ENCODE measurements at places on chromosomes 1 and 21.
A peak's percentile ranks its signal among the peaks of the same experiment; 100 is the strongest.

DNA sequence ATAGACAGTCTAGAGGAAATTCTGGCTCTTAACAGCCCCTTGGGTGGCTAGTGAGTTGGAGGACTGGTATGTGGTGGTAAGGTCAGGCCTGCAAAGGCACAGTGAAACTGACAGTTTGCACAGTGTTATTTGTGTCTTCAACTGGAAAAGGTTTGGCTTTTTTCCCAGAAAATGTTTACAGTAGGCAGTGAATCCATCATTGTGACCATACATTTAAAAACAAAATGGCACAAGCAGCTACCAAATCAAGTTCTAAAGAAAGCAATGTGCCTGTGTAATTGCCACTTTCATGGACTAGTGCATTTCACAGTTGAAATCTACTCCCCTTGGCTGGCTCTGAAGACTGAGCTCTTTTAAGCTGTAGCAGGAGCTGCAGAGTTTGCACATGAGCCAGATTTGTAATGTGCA is 24.8 kb downstream of the ATPAF1 start:
- DNase-seq: no peak

DNA sequence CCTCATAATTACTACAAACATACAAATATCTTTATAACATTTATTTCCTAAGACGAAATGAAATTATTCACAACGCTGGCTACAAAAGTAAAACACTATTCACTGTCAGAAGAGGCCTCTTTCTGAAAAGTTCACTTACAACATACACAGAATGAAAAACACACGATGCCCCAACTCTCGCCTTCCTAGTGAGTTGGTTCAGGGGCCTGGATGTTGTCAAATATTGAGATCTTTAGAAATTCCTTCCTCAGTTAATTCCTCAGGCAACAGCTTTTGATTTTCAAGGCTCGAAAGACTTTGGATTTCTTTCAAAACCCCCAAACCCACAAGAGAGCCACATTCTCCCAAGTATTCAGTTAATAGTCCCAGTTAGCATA is 14.2 kb upstream of the KCNE1 start:
- no peak for DNase-seq

DNA sequence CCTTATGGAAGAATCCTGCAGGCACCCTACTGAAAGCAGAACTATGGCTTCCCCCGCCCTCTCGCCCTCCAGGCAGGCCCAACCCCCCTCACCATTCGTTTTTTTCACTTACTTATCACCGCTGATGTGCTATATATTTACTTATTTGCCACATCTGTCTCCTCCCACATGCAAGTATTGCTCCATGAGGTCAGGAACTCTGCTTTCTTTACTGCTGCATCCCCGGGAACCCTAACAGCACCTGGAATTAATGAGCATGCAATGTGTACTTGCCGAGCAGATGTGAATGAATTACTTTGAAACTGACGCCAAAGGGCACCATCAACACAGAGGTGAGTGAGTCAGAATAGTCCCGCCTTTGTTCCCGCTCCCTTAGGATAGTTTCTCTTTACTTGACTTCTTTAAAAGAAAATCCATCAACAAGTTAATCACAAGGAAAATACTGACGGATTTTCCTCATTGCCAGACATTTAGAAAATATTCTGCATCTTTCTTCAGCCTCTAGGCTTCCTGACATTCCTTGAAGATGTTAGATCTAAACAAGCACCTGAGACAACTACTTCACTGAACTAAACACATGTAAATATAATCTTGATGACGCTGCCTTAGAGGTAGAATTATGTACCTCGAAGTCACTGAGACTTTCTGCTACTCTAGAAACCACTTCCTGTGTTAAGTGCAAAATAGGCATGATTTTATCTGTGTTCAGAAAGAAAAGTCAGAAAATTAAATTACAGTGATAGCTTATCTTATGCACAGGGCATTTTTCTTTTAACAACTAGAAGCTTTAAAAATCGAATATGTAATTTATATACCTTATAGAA is 17.5 kb upstream of the RAB4A start:
- peak; percentile 62 for DNase-seq

DNA sequence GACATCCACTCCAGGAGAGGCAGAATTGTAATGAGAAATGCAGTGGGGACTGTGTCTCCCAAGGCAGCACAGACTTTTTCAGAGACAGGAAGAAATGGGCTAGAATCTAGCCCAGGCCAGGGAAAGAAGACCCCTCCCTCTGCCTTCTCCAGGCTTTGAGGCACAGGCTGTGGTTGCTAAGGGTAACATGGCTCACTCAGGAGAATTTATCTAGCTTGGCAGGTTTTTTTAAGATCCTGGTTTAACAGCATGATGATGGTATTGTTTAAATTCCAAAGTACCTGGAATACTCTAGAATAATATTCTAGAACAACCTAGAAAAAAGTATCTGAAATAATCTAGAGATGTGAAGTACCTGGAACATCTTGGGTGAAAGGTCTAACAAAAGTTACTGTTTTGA is 125.6 kb downstream of the URB2 start:
- DNase-seq: no peak

DNA sequence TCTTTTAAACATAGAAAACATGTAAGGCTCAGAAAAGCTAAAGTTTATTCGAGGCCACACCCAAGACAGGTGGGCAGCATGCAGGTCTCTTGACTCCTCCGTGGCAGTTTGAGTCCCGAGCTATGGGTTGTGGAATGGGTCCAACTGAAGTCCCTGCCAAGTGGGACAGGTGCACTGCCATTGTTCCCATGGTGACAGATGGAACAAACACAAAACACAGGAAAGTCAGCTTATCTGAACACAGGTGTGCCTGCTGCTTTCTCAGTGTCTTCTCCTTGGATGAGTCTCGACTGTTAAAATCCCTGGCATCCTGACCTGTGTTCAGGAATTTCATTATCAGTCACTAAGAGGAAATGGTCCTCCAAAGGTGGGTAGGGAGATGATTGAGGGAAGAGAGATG is 99.0 kb upstream of the RAB4A start:
- DNase-seq: no peak

DNA sequence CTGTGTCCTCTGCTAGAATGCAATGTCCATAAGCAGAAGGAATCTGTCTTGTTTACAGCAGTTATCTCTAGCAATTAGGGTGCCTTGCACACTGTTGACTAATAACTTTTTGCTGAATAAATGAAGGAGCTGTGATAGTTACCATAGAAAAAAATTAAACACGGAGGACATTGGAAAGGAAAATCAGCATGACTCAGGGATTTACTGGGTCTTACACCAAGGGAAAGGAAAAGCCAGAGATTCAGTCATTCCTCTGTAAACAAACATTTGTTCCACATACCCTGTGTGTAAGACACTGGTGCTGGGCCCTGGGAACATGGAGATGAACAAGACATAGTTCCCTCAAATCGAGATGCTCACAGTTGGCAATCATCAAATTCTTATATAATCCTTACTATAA is 183.3 kb downstream of the PTGER3 start:
- no peak for DNase-seq

DNA sequence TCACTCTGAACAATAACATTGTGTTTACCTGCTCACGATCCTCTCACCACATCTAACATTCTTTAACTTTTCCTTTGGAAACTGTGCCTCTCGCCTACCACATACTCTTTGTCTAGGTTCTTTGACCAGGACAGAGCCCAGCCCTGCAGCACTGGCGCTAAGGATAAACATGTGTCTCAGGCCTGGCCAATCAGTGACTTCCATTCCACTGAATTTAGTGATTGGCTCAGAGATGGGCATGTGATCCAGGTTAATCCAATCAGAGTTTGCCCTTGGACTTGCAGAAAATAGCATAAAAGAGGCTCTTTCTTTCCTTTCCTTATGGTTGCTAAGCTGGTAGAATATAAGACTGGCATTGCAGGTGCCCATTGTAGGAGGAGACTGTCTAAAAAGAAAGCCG is 605.7 kb downstream of the MATN1 start:
- no peak for DNase-seq

DNA sequence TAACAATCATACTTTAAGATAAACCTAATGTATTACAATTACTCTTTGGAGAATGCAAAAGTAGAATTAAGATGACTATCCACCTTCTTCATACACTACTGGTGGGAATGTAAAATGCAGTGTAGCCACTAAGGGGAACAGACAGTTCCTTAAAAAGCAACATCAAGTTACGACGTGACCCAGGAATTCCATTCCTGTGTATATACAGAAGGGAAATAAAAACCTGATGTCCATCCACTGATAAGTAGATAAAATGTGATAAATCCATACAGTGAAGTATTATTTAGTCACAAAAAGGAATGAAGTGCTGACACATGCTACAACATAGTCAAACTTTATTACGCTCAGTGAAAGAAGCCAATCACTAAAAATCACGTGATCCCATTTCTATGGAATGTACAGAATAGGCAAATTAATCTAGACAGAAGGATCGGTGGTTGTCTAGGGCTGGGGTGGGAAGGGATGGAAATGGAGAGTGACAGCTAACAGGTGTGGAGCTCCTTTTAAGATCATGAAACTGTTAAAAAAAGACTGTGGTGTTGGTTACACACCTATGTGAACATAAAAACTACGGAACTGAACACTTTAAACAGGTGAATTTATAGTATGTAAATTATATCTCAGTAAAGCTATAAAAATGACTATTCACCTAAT is 42.1 kb downstream of the NRIP1 start:
- DNase-seq: no peak

DNA sequence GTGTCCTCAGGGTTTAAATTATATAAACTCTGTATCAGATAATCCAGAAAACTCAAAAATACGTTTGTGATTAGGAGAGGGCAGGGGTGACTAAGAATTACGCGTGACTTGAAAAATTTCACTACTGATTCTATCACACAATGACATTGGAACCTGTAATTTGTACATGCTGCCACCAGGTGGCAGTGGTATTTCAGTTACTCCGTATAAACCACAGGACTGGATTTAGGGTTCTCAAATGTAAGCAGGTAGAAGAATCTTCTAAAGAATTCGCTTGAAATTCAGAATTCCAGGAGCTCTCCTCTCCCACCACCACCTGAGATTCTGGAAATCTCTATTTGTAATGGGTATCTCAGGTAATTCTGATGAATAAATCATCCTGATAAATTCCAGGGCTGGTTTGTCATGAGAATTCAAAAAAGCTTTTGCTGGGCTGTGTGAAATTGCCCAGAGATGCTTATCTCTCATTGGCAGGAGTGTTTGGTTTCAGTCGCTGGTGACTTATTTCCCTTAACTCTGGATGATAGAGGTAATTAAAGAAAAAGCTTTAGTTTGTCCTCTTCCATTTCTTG is 1.7 kb upstream of the KRTAP7-1 start:
- no peak for DNase-seq

- DNase-seq: no peak
Observed at GRCh38 chr1:183670169-183670568, 17.1 kb upstream of the APOBEC4 start.

DNA sequence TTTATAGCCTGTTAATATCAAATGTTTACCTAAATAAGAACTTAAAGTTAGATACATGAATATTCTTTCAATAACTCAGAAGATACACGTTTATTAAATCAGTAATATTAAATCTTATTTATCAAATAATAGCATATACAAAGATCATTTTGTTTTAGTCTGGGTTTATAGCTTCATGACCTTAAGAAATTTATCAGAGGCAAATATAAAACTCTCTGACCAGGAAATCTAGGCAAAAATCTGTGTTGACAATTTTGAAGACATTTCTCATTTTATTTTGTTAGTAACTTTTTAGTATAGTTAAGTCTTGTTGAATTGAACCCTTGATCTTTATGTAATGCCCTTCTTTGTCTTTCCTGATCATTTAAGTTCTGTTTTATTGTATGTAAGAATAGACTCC is 46.4 kb downstream of the PRKACB start:
- DNase-seq: no peak

DNA sequence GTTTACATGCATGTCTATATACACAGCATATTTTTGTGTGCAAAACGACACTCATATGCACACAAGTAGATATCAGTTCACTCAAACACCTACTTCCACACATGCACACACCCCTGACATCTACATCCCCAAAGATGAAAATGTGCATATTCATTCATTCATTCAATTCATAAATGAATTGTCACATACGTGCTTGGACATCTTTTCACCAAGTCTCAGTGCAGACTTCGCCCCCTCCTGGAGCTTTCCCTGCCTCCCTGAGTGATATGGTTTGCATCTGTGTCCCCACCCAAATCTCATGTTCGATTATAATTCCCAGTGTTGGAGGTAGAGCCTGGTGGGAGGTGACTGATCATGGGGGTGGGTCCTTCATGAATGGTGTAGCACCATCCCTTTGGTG is 53.1 kb downstream of the CAMK2N1 start:
- DNase-seq: no peak

- no peak for DNase-seq
Observed at GRCh38 chr1:214228976-214229375, 52.0 kb upstream of the SMYD2 start.

Measured in NCI-H1048 (cell line).